ENCODE measurements at places on chromosomes 5 and 9.
A peak's percentile ranks its signal among the peaks of the same experiment; 100 is the strongest.

DNA sequence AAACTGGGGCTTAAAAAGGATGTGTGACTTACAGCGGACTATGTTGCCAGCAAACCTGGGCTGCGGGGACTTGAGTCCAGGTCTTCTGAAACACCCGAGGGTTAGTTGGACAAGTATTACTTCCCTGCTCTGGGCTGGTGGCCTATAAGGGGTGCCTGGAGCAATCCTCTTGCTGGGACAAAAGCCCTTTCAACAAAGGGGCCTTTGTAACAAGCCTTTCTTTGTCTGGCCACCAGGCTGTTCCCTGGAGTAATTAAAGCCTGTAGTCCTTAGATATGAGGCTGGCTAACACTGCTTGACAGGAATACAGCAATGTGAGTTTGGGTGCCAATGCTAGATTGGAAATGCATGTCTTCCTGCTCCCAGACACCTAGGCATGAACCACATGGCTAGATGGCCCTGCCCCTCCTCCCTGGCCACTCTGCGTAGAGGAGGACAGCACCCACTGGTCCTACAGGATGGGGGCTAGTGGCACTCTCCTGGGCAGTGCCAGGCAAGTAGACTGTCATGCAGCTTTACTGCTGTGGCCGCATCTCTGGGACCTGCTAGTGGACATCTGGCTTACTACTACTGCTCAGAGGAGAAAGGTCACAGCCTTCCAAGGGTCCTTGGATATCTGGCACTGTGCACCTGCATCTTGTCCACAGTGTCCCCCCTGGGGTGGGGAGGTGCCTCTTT, 343.1 kb downstream of the ZSWIM6 start:
- no peak for DNase-seq

GRCh38 chr9:94269264-94269663, 10.2 kb downstream of the ZNF169 start:
- no peak for DNase-seq

GRCh38 chr5:38426490-38426889, 130.0 kb downstream of the LIFR start:
- DNase-seq, result no peak

DNA sequence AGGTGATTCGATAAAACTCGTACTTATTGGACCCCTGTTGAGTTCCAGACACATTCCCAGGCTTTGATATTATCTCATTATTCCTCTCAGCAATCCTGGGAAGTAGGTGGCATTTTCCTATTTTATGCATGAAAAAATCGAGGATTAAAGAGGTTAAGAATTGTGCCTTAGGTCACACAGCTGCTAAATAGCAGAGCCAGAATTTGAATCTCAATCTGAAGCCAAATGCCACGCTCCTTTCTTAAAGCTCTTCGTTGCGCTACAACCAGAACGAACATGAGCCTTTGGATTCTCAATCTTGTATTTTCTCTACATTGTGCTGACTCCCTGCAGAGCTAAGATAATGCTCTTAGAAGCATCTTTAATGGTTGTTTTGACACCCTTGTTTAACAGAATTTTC, 527.8 kb upstream of the TLE4 start:
- DNase-seq, result no peak

DNA sequence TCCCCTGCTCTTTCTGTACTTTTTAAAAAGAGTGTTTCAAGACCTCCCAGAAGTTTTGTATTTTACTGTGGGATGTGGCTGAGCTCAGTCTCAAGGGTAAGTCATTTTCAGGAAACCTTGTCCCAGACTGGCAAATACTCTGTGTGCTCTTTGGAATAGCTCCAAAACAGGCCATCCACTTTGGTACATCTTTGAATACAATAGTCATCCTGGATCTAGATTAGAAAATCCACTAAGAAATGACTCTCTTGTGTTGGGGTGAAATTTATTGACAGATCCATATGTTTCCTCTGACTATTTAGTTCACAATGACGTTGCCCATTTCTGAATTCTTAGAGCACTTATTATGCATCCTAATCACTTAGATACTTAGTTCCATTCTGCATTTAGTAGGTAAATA, 95.2 kb downstream of the PLCXD3 start:
- no peak for DNase-seq

- no peak for DNase-seq
Observed at GRCh38 chr9:93427655-93428379, 23.7 kb upstream of the FAM120A start.

GRCh38 chr5:25579111-25579510, 934.3 kb upstream of the CDH10 start:
- DNase-seq, result no peak

GRCh38 chr5:149915392-149916260, 29.0 kb downstream of the PDE6A start:
- DNase-seq, result no peak

DNA sequence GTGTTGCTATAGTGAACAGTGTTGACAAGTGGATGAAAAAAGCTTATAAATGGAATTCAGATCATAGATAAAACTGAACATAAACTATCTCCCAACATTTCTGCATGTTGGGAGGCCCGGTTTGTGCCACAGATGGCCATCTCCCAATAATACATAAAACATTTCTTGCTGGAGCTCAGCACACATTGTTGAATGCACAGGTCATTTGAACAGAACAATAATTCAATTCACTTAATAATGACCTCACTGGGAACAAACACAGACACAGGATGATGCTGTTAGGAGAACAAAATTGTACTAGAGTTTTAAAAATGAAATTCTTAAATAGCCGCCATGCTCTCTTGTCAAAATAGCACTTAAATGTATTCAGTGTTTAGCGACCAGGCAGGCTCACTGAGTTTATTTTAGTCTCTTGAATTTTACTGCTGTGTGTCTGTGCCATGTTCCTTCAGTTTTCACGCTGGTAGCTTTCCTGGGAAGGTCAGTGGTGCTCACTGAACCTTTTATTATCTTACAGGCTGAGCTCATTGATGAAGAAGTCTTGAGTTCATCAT, 85.0 kb upstream of the SSBP2 start:
- DNase-seq, result no peak

DNA sequence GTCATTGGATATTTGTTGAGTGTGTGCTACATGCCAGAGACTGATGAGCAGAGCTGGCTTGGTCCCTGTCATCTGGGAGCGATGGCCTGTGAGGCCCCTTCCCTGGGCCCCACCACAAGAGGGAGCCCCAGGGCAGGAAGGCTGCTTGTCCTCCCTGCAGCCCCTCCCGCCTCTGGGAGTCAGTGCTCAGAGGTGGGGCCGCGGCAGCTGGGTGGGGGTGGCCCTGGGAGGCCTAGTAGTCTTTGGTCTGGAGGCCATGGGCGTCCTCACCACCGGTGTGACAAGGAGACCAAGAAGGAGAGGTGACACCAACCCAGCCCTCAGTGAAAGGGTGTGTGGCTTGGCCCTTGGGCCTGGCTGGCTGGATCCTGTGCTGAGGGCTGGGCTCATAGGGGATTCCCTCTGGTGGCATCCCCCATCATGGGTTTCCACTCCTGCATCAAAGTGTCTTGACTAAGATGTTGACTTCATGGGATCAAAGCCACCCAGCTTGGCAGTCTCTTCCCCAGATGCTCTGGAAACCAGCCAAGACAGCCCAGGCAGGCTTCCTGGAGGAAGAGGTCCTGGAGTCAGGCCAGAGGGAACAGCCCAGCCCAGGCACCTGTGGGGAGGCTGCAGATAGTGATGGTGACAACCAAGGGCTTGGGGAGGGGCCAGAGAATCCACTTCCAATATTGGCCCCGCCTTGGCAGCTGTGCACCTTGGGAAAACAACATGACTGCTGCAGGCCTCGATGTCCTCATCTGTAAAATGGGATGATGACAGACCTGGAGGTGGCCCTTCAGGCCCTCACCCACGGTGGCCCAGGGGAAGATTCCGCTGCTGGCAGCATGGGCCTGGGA, 166.7 kb downstream of the GAPVD1 start:
- peak; percentile 37 for DNase-seq

DNA sequence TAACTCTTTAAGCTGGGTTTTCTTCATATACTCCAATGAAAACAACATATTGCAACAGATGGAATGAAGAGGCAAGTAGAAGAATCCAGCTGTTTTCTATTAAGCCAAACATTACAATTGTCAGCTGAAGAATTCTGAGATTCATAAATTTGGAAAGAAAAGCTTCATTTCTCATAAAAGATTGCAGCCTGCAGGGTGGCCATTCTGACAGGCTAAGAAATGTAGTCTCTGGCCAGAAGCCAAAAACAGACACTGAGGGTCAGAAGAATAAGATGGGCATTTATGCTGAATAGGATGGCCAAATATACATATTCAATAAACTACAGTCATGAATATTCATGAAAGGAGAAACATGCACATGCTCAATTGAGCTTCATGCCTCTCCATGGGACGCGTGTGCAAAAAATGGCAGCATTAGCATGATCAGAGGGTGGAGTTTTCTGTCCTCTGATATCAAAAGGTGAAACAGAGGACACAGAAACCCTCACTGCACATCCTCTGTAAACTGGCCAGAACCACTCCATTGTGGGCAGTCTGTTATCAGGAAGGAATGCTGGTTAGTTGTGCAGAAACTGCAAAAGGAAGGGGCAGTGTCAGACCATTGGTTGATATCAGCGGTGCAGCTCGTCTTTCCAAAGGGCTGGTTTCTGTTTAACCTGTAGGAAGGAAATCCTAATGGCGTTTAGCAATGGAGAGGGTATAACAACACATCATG, 50.2 kb downstream of the FXN start:
- no peak for DNase-seq

GRCh38 chr9:112896131-112896530, 5.5 kb upstream of the SLC46A2 start:
- DNase-seq, result no peak

- DNase-seq, result no peak
Observed at GRCh38 chr9:132408521-132408920, 1.5 kb upstream of the CFAP77 start.

- DNase-seq, result peak; percentile 67
Observed at GRCh38 chr9:91163773-91164471, 197.8 kb downstream of the AUH start.

- DNase-seq, result no peak
Observed at GRCh38 chr5:148465381-148466235, 81.8 kb downstream of the FBXO38 start.

DNA sequence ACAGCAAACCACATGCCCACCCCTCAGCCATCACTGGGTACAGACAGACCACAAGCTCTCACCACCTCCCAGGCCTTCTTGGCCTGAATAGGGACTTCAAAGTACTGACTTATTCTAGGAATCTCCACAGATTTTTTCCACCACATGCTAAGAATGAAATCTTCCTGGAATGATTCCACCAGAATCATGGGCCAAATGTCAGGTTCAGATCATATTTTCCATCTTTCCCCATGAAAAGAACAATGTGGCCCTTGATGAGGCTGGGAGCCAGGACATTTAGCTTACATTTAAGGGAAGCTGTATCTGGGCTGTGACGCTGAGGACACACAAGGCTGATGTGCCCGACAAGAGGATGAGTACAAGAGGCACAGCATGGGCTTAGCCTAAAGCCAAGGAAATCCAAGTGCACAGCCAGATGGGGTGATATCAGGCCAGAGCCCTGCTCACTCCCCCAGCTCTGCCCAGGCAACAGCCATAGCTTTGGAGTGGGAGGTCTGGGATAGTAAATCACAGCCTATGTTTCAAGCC, 28.1 kb downstream of the ACSL6 start:
- DNase-seq, result no peak

GRCh38 chr5:100898504-100899346, 4.4 kb downstream of the ST8SIA4 start:
- peak; percentile 34 for DNase-seq

DNA sequence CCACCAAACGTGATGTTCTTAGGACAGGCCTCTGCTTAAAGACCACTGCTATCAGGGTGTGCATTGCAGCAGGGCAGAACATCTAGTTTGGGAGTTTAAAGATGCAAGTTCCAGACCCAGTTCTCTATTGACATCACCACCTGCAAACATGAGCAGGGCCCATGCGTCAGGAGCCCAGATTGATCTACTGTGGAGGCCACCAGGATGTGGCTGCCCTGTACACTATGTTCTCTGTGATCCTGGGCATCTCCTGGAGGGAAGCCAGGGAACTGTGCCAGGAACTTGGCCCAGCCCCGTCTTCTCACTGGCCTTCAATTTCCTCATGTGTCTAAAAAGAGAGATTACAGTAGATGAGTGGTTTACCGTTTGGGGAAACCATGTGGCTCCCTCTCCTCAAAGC, 87.1 kb downstream of the PDE6A start:
- DNase-seq, result no peak

DNA sequence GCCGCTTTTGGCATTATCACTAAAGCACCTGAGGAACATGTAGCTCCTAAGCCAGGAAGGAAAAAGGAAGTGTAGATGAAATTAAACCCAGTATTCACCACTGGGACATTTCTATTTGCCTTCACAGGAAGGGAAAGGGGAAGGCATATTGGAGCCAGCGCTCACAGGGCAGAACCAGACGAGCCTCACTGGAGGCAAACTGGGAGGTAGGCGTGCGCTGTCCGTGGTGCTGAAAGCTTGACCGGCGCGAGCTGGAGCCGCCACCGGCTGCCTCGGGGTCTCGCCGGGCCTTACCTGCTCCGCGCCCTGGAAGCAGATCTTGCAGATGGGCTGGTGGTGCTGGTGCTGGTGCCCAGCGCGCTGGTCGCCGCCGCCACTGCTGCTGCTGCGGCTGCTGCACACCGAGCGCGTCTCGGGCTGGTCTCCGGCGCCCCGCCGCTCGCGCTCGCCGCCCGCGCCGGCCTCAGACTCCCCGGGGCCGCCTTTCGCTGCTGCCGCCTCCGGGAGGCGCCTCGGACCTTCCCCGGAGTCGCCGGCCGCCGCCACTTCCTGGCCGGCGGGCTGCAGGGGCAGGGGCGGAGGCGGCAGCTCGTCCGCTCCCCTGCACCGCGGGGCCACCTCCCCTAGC, 732 bp downstream of the MARCHF11 start:
- DNase-seq, result peak; percentile 18

GRCh38 chr9:32454280-32454679, 69.8 kb downstream of the ACO1 start:
- DNase-seq, result no peak

DNA sequence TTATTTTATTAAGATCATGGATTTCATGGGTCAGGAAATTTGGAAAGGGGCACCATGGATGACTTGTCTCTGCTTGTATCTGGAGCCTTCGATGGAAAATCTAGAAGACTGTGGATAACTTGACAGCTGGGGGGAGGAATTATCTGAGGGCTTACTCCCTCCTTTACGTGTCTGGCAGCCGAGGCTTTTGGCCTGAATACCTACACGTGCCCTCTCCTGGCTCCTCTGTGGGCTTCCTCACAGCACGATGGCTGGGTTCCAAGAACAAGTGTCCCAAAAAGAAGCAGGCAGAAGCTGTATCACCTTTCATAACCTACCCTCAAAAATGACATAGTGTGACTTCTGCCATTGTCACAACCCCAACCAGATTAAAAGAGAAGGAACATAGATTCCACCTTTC, 228.9 kb downstream of the GRIA1 start:
- DNase-seq, result no peak

All from activated CD4-positive, alpha-beta T cell treated with anti-CD3 and anti-CD28 coated beads, Interleukin-2, amount 50 U/mL, for 16 hours (primary cell).